ENCODE measurements at places on chromosomes 1 and 21.

DNA sequence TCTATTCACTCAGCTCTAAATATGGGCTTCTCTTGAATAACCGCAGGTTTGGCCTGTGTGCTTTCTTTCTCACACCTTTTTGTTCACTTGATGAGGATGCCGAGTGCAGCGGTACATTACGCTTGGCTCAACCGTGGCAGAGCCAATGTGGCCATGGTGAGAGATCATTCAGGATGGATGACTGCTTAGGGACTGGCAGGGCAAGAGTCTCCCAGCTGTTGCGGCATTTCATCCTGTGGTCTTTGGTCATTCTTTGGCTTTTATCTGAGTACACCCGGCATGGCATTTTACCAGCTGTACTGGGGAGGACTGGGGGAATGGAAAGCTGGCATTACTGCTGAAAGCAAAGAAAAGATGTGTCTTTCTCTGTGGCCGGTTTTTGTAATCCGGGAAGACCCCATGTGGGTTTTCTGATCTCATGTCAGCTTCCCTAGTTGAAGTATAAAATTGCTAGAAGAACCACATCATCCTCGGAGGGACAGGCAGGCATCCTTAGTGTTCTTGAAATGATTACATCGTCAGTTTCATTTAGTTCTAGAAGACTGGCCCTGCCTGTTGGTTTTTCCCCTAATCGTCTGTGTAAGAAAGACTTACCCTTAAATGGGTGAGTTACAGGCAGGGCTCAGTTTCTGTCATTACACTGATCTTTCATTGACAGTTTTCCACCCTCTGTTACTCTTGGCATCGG is 15.1 kb downstream of the PCP4 start:
- no peak for DNase-seq

DNA sequence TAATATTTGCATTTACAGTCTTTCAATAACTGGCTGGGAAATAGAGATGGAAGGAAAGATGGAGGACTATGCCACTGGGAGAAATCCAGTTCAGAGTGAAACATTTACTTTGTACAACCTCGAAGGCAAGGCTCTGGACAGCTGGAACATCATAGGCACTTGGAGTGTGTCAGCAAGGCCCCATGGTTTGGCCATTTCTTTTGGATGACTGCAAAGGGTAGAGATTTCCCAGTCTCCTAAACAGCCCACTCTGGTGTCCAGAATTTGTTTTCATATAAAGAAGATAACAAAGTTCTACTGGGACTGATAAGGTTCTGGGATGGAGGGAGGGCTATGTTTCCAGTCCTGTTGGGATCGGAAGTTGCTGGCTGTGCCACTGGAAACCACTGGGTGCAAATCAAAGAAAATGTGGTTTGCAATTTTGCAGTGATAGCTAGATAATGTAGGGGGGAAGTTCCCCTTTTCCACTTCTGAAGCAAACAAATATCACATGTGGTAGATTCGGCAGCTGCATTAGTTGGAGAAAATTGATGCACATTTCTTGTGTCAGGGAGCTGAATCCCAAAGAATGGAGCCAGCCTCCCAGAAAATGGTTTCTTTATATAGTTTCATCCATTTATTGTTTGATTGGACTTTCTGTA is 16.2 kb downstream of the KCND3 start:
- no peak for DNase-seq

- DNase-seq, result no peak
These were observed 330.9 kb downstream of the CHRM3 start for GRCh38 chr1:239717097-239717917.

DNA sequence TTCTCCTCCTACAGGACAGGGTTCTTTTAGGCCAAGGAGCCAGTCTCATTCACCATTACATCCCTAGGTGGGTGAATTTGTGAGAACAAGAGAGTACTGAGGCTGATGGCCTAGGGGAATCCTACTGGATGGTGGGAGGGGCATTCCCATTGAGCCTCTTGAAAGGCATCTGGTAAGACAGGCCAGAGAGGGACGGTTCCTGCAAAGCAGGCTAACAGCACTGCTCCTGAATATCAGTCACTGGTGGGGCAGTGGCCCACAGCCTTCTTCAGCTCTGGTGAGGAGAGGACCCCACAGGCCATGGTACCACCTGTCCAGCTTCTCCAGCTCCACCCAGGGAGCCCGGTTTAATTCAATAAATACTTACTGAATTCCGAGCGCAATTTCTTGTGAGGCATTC is 125.9 kb upstream of the EDN2 start:
- no peak for DNase-seq

- peak; percentile 70 for DNase-seq
These were observed 683 bp downstream of the LRRC8D start for GRCh38 chr1:89821322-89822108.

- no peak for DNase-seq
These were observed 854.6 kb upstream of the NEGR1 start for GRCh38 chr1:73136975-73137374.

DNA sequence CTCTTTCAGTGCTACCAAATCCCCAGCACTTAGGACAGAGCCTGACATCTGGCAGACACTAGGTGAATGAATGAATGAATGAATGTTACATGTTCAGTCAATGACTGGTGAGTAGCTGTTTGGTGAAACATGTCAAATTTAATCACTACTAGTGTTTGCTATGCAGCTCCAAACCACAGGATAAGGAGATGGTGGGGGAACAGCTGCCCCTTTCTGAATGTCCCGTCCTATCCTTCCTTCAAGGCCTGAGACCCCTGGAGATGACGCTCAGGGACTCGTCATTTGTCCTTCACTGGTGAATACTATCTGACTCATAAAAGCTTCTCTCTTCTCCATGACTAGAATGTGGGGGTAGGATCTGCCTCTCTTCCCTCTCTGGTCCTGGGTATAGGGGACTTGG is 175.4 kb downstream of the HIVEP3 start:
- DNase-seq, result no peak

GRCh38 chr1:162204129-162204822 is 134.8 kb downstream of the NOS1AP start:
- no peak for DNase-seq

DNA sequence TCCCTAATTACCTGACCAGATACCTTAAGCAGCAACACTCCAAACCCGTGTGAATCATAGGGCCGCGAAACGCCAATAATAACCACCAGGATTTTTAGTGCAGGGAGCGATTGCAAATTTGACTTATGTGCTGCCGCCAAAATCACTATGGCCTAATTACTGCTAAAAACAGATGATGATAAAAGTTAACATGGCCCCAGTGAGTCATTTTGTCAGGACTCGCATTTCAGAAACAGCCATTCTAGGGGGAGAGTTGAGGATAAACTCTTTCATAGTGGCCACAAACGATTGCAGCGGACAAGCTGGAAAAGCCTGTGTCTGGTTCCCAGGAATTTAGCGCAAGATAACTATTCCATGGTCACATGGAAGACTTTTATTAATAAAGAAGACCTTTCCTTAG is 103.4 kb downstream of the HLX start:
- no peak for DNase-seq

- DNase-seq, result no peak
These were observed 147.5 kb downstream of the CASZ1 start for GRCh38 chr1:10648689-10649516.

GRCh38 chr1:23473037-23473800 is 10.8 kb downstream of the ASAP3 start:
- no peak for DNase-seq

GRCh38 chr1:15950763-15951295 is 25.1 kb downstream of the ZBTB17 start:
- peak; percentile 51 for DNase-seq

Data from immature natural killer cell (primary cell).